Left lung (tissue), 14 donors: ENCODE measurements at places on chromosomes 1 and 21.

GRCh38 chr1:162391790-162392563, 10.4 kb downstream of the C1orf226 start:
- peak; percentile 40 for DNase-seq

- DNase-seq = no peak
Observed at GRCh38 chr1:116777831-116778830, 23.9 kb downstream of the CD2 start.

- no peak for DNase-seq
Observed at GRCh38 chr1:39777306-39777705, 6.2 kb upstream of the OXCT2 start.

- DNase-seq = no peak
Observed at GRCh38 chr1:118047006-118047649, 117.6 kb downstream of the WDR3 start.

- no peak for DNase-seq
Observed at GRCh38 chr1:180542838-180543145, 16.0 kb upstream of the OVAAL start.

DNA sequence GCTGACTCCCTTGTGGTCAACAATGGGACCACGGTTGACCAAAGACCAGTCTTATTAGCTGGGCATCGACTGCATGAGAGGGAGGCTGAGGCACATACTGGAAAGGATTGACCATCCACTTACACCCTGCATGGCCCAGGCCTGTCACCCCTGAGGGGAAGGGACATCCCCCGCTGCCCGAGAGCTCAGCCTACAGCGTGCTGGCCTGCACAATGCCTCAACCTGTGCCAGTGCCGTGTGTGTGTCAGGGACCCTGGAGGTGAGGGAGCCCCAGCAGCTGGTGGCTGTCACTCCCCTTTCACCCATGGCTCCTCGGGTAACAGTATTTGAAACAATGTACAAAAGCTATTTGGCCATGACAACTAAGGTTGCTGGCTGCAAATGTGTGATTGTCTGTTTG, 67.3 kb downstream of the SLC35F3 start:
- DNase-seq = no peak

DNA sequence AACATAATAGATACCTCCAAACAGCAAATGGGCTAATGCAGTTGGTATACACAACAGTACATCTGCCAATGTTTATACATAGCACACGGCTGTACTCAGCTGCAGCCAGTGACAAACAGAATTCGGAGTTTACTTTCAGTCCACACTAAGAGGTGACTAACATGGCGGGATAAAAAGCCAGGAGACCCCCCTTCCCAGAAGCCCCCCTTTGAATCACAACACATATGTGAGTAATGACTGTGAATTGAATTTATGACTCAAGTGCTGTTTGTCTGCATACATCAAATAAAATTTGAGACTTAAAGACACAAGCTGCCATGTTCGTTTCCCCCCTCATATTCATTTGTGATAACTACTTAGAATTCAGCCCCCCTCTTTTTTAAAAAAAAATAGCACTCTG, 113.2 kb downstream of the RUNX1 start:
- no peak for DNase-seq

- peak; percentile 24 for DNase-seq
Observed at GRCh38 chr1:228308628-228309325, 97.9 kb downstream of the TRIM11 start.

GRCh38 chr1:20913242-20913641, 126.1 kb upstream of the HP1BP3 start:
- no peak for DNase-seq

- DNase-seq = no peak
Observed at GRCh38 chr1:229150518-229150917, 120.4 kb upstream of the RAB4A start.

DNA sequence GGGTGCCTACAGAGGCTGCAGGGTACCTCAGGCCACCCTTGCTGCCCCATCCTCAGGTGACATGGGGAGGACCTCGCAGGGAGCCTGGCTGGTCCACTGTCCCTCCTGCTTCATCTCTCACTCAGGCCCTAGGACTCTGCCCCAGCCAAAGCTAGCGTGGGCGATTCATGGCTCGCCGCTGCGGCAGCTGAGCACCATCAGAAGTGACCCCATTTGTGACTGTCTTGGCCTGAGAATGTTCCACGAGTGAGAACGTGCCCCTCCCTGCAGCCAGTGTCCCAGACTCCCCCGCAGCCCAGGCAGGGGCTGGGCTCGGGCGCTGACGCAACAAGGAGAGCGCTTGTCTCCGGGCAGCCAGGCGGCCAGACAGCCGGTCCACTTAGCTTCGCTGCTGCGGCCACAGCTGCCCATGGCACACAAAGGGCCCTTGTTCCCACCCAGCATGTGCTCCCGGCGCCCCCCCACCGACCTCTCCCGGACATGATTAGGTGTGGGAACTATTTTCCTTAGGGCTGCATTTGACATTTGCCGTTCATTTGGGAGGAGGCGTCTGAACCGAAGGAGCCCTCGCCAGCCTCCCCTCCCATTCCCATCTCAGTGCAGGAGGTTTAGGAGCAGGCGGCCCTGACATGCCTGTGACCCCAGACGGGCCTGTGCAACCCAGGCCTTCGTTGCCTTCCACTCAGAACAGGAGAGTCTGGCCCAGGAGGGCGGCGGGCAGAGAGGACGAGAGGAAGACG, 19.3 kb upstream of the POFUT2 start:
- peak; percentile 69 for DNase-seq

DNA sequence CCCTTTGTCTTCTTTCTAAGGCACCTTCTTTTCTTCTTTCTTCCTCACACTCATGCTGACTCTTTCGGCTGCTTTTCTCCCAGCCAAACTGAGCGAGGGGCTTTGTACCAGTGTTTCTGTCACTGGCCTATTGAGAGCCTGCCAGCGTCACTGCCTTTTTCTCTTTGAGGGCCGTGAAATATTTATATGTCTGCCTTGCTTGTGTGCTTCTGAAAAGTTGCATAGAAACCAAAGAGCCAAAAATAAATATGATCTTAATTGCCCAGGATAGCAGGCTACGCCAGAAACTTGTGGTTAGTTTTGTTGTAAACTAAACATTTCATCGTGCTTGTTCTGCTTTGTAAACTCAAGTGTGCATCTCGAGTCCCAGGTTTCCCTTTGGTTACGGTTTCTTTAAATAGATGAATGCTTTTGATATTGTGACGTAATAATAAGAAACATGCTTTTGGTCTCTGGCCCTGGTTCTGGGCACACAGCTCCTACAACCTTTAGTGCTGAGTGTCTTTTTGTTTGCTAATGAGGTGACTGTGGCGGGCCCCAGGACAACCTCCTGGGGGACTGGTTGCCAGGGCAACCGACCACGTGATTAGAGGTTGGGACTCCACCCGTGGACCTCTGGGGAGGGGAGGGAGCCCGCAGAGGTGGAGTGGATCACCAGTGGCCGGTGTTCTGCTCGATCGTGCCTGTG, 10.8 kb downstream of the SLC37A1 start:
- peak; percentile 86 for DNase-seq

DNA sequence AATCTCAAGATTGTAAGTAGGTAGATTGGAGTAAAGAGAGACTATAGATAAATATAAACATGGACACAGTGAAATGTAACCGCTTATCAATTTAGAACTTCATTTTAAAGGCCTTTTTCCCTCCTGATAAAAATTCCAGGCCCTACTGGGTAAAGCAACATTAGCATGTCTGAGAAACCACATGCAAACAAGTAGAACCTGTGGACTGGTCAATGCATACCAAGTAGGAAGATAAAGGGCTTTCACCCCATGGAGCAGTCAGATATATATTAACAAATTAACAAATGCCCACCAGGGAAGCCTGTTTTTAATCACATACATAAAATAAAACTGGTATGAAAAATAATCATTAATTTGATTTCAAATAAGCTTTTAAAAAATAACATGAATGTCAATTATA, 8.1 kb downstream of the DPH5 start:
- no peak for DNase-seq

- DNase-seq = no peak
Observed at GRCh38 chr1:103937763-103938357, 188.2 kb downstream of the AMY1C start.
